ENCODE measurements at places on chromosomes 4 and X.

GRCh38 chrX:9912351-9913145 lies 54.6 kb upstream of the CLDN34 start:
- no peak for DNase-seq

- peak; percentile 9 for DNase-seq
Measured at GRCh38 chr4:147640331-147640730, 23.1 kb downstream of the TMEM184C start.

DNA sequence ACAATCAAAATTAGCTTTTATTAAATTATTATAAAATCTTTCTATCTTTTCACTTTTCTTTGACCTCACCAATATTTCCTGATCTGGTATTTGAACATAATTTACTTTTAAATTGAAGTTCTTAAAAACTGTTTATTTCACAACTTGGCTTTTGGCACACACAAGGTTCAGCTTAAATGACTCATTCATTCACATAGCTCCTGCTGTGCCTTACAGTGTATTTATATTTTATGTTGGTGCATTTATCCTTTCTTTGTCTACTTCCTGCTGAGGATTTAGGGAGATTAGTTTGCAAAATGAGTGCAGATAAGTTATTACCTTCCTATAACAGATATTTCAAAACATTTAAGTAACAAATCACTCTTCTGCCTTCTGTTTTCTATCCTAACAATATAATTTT lies 430.6 kb downstream of the DTHD1 start:
- DNase-seq: peak; percentile 34

GRCh38 chrX:21408788-21409187 lies 34.6 kb downstream of the CNKSR2 start:
- no peak for DNase-seq

GRCh38 chrX:15107367-15107988 lies 162.4 kb downstream of the ASB9 start:
- DNase-seq: no peak

DNA sequence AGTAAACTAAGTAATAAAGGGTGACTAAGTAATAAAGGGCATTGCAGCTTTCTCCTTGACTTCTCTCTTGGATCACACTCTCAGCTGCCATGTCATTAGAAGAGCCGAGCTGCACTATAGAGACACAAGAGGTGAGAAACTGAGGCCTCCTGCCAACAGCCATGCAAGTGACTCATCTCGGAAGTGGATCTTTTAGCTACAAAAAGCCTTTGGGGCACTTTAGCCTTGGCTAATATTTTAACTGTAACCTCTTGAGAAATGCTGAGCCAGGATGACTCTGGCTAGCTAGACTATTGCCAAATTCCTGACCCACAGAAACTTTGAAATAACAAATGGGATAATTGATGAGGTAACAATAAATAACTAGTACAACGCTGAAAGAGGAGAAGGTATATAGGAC lies 1.5 kb upstream of the NEIL3 start:
- no peak for DNase-seq

- DNase-seq: no peak
Measured at GRCh38 chr4:16035843-16036242, 48.0 kb downstream of the PROM1 start.

- DNase-seq: no peak
Measured at GRCh38 chr4:40992472-40993295, 221.7 kb downstream of the APBB2 start.

All from umbilical cord (tissue), 2 donors.